Stimulated activated CD4-positive, alpha-beta T cell treated with anti-CD3 and anti-CD28 coated beads, Interleukin-12 subunit alpha, Interleukin-12 subunit beta, amount 100 ng/mL, for 4 hours (primary cell): ENCODE measurements at places on chromosomes 6 and 20.
A peak's percentile ranks its signal among the peaks of the same experiment; 100 is the strongest.

- no peak for DNase-seq
Measured at GRCh38 chr6:2162079-2162445, 83.3 kb downstream of the GMDS start.

GRCh38 chr6:70889270-70889669 is 67.6 kb downstream of the B3GAT2 start:
- no peak for DNase-seq

- no peak for DNase-seq
Measured at GRCh38 chr6:85402922-85403321, 47.0 kb upstream of the NT5E start.

GRCh38 chr20:45218124-45218523 is 3.0 kb upstream of the SEMG2 start:
- DNase-seq, result no peak

DNA sequence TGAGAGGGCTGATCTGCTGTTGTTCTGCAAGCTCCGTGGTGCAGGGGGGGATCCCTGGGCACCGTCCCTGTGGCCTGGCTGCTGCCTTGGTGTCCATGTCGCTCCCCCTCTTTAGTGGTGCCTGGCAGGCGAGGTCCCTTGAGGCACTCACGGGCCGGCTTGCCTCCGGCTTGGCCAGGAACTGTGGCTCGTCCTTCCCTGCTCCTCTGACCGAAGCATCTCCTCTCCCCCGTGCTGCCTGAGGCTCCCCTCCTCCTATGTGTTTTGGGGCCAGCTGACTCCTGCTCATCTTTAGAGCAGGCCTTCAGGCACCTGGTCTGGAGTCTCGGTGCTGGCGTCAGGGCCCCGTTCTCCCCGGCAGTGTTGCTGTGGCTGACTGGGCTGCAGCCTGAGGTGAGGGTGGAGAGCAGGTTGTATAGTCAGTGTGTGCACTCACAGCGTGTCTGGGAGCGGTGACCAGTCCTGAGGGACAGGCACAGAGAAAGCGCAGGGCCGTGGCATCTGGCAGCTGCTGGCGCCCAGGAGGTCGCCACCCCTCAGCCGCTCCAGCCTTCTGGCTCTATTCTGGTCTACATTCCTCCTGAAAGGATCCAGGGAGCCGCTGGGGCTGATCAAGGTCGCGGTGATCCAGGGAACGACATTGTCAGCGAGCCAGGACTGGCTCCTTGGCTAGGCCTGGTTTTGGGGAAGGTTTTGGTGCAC is 43.7 kb downstream of the PYGB start:
- no peak for DNase-seq

GRCh38 chr20:53162251-53162835 is 190.2 kb downstream of the TSHZ2 start:
- DNase-seq, result no peak

DNA sequence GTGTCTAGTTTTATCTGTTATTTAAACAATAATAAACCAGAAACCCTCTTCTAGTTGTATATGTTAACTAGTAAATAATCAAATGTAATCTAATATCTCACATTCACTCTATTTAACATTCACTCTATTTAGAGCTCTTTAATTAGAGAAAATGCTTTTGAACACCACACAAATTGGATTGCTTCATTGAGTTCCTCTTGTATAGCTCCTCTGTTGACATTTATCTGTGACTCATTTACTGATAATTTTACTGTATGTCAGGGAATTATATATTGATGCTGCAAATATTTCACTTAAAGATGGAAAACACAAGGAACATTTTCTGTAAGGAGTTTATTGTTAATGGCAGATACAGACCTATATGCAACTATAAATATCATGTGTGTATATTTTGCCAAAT is 594.6 kb downstream of the COL12A1 start:
- DNase-seq, result no peak

DNA sequence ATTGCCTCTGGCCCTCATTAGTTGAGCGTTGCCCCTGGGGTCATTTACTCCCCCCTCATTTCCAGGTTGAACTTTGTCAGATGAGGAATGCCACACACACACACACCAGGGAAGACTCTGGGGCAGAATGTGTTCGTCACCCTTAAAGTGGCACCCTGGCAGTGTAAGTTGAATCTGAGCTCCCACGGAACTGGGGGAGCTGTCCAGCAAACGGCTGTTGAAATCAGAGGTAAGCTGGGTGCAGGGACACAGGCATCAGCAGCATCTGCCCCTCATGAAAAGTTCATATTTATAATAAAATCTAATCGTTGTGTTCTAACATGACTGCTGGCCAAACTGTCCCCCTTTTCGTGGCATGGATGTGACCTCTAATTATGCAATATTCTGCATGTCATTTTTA is 4.3 kb upstream of the MC3R start:
- no peak for DNase-seq

GRCh38 chr6:134537146-134537555 is 219.2 kb upstream of the SGK1 start:
- DNase-seq, result no peak

DNA sequence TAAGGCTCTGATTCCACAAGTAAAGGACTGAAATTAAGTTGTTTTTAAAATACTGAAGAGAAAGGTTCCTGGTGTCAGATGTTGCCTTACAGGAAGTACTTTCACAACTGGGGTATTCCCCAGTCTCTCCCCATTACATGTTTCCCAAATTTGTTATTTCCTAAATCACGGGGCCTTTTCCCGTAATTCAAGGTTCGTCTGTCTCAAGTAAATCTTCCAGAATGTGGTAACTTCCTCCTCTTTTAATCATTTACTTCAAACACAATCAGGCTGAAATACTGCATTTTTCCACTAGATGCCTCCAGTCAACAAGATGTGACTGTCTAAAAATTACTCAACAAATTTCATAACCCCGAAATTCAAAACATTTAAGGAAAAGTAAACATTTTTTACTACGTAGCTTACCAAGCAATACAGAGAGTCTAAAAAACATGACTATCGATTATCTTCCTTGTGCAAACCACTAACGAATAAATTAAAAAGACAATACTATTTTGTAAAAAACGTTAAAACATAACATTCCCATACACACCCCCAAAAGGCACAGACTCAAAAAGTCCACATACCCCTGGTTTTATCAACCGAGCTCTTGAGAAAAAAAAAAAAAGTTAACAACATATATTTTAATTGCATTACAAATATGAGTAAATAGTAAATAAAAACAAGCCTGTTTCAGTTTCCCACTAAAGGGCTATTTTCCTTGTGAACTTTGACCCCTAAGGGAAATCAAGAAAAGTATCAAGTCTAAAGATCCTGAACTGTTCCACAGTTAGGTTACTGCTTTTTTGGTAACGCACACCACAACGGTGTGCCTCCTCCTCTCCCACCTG is 1.7 kb downstream of the SOD2 start:
- DNase-seq, result no peak

DNA sequence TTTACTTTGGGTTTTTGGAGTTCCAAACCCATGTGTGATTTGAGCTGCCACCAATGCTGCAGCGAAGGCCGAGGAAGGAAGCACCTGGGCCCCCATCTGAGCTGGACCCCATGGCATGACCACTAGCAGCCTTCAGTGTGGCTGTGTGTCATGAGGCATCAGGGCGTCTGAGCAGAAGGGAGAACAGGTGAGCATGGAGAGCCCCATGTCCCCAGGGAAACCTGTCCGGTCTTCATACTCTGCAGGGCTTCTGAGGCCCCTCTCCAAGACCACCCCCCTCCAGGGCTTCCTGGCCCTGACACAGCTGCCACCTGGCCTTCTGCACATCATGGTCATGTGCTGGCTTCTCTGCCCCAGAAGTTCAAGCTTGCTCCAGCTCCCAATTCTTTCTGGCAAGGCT is 169.1 kb upstream of the CST7 start:
- DNase-seq, result no peak

GRCh38 chr20:32179515-32179914 is 28.0 kb downstream of the PLAGL2 start:
- DNase-seq, result no peak

GRCh38 chr6:109096208-109096607 is 901 bp downstream of the CEP57L1 start:
- no peak for DNase-seq

DNA sequence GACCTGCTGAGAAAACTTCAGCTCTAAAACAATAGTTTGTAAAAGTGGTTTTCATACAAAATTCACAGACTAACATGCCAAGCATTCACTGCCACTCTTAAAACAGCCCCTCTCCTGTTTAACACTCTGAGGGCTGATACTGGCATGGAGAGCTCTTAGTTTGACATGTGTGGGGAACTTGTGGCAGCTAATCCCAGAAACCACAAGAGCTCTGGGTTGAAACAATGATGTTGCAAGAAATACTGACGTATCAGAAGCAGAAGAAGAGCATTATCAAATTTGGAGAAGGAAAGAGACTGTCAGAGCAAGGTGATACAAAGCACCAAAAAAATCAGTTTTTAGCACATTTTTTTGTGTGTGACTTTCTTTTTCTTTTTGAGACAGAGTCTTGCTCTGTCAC is 5.1 kb downstream of the BEND3 start:
- no peak for DNase-seq

DNA sequence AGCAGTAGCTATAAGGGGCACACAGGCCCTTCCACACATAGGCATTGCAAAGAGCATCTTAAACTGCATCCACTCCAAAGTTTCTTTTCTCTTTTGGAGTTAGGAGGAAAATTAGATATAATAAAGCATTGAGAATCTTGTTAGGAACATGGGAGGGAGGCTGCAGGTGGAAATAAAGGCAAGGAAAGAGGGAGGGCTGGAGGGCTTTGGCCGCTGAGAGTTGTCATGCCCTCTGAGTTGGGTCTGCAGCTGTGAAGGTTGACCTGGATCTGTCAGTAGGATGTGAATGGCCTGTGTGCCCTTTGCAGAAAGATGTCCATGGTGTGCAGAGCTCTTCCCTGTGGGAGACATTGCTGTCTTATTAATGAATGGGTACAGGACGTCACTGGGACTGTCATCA is 134.0 kb downstream of the FNDC1 start:
- no peak for DNase-seq

GRCh38 chr20:54168961-54169862 is 4.6 kb downstream of the CYP24A1 start:
- no peak for DNase-seq

GRCh38 chr6:99951016-99951805 is 42.8 kb downstream of the MCHR2 start:
- no peak for DNase-seq

DNA sequence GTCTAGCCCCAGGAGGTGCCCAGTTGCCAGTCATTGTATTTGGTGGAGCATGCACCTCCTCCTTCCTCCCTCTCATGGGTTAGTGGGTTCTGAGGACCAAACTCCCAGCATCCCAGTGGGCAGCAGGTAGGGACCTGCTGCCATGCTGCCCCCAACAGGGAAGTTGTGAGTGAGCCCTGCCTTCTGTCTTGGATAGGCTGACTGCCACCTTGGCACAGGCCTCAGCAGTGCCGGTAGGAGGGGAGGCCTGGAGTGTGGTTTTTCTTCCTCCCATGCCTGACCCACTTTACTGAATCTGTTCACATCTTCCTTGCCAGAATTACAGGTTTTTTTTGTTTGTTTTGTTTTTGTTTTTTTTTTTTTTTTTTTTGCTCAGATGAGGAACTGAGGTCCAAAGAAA is 24.5 kb downstream of the PLCG1 start:
- no peak for DNase-seq

DNA sequence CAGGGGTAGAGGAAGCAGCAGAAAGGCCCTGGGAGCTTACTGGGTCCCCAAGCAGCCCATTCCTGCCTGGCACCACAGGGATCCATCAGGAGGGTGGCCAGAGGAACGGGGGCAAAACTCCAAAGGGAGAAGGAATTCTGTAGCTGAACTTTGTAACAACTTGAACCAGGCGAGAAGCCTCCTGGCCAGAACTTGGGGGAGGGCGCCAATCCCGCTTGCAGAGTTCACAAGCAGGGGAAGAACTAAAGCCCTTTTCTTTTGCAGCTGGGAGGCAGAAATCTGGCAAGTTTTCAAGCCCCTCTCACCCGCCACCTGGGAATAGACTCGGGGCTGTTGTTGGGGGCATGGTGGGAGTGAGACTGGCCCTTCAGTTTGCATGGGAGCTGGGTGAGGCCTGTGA is 189.1 kb downstream of the PHF3 start:
- DNase-seq, result no peak

- DNase-seq, result no peak
Measured at GRCh38 chr6:10149603-10150002, 265.3 kb downstream of the TFAP2A start.

DNA sequence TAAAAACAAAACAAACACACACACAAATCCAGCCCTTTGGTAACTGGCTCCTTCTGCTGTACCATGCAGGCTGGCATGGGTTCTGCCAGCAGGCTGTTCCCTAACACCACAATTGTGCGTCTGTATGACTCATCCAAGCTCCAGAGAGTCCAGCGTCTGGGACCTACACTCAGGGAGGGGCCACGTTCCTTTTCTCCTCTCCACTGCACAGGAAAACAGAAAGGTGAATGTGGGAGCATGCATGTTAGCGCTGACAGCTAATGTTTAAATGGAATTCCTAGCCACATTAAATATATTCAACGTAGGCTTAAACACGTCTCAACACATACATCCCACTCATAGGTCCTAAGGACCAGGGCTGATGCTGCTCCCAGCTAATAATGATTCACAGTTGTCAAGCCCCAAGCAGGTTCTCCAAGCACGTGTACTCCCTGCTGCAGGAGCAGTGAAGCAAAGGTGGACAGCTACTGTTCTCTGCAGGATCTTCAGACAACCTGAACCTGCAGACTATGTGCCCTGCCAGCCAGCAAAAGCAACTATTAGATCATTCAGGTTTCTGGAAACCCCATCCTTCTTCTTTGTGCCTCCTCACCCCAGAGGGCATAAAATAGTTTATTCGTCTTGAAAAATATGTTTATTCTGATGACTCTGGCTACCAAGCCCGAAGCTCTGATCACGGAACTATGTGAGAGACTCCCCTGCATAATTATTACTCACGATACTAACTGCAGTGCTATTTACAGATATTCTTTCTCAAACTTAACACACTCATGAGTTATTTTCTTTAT is 20.9 kb downstream of the MAP1LC3A start:
- DNase-seq, result no peak

GRCh38 chr6:136415351-136416007 is 125.8 kb upstream of the BCLAF1 start:
- DNase-seq, result no peak

- peak; percentile 32 for DNase-seq
Measured at GRCh38 chr6:43009124-43009523, 4.6 kb downstream of the MEA1 start.

DNA sequence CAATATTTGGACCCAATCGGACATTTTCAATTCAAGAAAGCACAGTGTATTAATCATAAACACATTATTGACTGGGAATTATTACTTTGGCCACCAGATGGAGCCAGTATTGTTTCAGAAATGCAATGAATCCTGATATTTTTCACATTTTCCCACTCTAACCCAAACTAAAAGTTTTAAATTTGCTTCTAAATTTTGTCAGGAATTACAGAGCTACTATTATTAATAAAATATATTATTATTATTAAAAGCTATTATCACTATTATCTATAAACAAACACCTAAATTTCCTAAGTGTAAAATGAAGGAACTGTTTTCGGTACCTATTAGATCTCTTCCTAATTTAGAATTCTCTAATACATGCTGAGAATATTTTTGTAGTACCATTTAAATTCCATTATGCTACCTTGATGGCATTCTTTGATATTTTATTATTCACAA is 245.3 kb downstream of the OGFRL1 start:
- DNase-seq, result no peak

- DNase-seq, result no peak
Measured at GRCh38 chr6:77879527-77879926, 226.7 kb downstream of the MEI4 start.
